Kidney (tissue), 22 donors: ENCODE measurements at places on chromosomes 13 and 19. TPM values are rescaled to one million over a fixed set of nuclear protein-coding genes. Genes with fewer than 3 reads are reported as not detected.

The OR7A5 gene
- total RNA-seq, result not detected

The DCT gene
- 0.13 TPM for total RNA-seq

DNA sequence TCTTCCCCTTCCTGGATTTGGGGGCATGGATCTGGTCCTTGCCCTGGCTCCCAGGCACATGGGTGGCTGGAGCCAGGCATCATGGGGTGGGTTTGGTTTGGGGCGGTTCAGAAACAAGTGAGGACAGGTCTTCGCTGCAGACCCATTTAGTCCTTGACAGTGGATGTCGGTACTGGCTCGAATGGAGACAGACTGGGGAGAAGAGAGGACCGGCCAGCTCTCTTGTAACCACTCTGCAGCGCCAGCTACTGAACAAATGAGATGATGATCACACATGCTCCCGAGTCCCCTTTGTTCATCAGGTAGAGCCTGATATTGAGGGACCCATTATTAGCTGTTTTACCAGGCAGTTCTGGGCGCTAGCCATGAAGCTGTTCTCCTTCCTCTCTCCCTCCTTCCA, 64.5 kb downstream of the CHST8 start:
- no peaks in the 10 kb centered on the region for H3K4me1 ChIP-seq
- H3K4me3 ChIP-seq, result no peak overlapping the region
- H3K27ac ChIP-seq, result no peak overlapping the region
- H3K36me3 ChIP-seq, result no peaks in the 10 kb centered on the region
- no peak for DNase-seq
- peaks cover 2% of the 10 kb centered on the region for H3K27me3 ChIP-seq

- no peaks in the 10 kb centered on the region for H3K27me3 ChIP-seq
- no peak for DNase-seq
- no peaks in the 10 kb centered on the region for H3K36me3 ChIP-seq
- H3K27ac ChIP-seq, result no peak overlapping the region
Observed at GRCh38 chr13:64339373-64340063, 2890.6 kb downstream of the PCDH9 start.

DNA sequence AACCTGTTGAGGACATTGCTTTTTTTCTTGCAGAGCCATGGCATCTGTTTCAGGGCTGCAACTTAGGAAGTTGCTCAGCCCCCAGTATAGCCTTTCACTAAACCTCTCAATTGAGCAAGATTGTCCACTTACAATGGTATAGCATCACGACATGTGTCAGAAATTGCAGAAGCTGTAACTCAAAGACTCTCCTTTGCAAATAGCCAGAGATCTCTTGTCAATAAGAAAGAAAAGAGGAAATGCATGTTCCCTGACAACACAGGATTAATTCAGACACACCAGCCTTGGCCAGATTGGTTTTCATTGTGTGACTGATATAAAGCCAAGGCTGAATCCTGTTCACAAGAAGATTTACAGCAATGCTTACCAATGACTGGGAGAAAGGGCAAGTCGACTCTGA, 38.7 kb upstream of the CYSLTR2 start:
- DNase-seq, result no peak
- H3K27me3 ChIP-seq, result no peaks in the 10 kb centered on the region
- no peaks in the 10 kb centered on the region for H3K36me3 ChIP-seq
- no peaks in the 10 kb centered on the region for H3K4me1 ChIP-seq
